ENCODE measurements at places on chromosomes 5 and 9. TPM values are rescaled to one million over a fixed set of nuclear protein-coding genes. Genes with fewer than 3 reads are reported as not detected.

The RUSC2 gene
- 53.9 TPM for polyA plus RNA-seq

The ITK gene
- polyA plus RNA-seq: 0.04 TPM

The RNF183 gene
- not detected for polyA plus RNA-seq

The ANAPC2 gene
- 22.6 TPM for polyA plus RNA-seq

Data from psoas muscle (tissue), 8 donors.